ENCODE measurements at places on chromosomes 7 and 10.

GRCh38 chr7:40784176-40784575 is 649.4 kb downstream of the SUGCT start:
- no peak for DNase-seq

DNA sequence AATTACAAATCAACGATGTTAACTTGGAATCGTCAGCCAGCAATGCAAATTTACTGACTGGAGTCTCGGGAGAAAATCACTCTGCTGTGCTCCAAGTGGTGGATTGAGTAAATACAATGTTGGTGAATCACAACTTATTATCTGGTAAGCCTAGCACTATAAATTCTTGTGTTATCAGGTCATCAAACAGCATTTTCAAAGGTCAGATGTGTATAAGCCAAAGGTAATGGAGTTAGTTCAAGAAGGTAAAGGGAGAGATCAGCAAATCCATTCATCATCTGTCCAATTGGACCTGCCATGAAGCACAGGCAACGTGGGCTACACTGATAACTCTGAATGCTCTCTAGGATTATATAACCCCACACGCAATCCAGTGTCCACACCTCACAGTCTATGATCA is 13.9 kb downstream of the CUBN start:
- DNase-seq = no peak

DNA sequence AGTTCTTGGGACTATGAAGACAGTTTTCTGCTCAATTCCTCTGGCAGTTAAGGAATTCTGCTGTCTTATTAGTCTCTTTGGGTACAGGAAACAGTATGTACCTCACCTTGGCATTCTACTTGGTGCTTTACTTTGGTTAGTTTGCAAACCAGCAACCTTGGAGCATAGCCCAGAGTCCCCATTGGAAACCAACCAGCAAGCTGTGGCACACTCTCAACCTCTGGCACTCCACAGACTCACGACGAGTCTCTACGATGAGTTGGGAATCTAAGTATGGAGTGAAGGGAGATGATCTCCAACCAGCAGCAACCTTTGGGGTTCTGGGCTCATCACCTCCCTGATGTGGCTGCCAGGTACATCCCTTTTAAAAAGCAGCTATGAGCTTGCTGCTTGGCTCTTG is 43.8 kb downstream of the TPK1 start:
- no peak for DNase-seq

- no peak for DNase-seq
Measured at GRCh38 chr7:29274146-29275017, 79.8 kb downstream of the CHN2 start.

GRCh38 chr10:68871105-68871711 is 29.9 kb upstream of the DDX50 start:
- DNase-seq = peak; percentile 1

DNA sequence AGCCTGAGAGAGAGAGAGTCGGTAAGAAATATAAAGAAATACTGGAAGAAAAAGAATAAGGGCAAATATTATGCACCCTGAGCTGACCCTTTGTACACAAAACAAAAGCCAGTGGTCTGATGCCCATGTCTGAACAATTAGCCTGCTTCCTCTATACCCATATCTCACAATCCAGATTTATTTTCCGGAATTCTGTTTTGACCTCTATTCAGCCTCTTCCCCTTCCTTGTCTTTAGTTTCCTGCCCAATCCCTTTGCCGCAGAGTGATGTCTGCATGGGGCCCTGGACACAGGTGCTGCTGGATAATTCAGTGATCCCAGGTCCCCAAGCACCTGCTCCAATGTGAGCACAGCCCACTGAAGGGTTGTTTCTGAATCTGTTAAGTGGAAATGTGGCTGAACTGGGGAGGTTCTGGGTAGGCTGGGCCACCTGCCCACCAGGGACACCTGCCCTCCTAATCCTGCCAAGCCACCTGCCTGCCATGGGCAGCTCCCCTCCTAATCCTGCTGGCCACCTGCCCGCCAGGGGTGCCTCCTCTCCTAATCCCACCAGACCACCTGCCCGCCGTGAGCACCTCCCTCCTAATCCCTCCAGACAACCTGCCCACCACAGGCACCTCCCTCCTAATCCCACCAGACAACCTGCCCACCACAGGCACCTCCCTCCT is 23.0 kb downstream of the ADGRA1 start:
- no peak for DNase-seq

DNA sequence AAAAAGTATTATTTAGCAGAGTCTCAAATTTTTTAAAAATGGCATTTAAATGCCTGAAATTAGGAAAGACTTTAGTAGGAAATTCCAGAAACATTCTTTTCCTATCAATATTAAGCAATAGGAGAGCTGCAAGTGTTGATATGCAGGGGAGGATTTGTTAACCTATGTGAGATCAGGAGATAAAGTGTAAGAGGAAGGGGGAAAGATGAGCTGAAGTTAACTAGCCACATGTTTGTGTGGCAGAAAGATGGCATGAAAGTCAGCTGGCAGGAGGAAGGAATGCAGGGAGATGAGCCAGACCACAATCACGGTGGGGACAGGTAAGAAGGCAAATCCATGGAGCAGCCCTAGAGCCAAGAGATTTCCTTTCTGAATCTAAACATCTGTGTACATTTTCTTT is 303.6 kb downstream of the MAGI2 start:
- DNase-seq = no peak

DNA sequence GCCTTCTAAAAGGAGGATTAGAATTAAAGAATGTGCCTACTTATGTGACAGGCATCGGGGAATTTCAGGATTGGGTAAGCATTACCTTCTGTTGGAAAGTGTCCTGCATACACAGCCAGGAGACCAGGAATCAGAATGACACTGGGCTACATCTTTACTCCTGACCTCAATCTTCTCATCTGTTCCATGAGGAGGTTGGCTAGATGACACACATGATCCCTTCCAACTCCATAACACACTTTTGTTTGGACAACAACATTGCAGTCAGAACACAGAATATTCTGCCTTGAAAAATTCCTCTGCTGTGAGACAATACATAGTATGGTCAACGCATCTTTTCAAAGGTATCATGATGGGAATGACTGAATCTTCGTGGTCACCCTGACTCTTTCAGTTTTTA is 1281.2 kb upstream of the SORCS1 start:
- DNase-seq = no peak

DNA sequence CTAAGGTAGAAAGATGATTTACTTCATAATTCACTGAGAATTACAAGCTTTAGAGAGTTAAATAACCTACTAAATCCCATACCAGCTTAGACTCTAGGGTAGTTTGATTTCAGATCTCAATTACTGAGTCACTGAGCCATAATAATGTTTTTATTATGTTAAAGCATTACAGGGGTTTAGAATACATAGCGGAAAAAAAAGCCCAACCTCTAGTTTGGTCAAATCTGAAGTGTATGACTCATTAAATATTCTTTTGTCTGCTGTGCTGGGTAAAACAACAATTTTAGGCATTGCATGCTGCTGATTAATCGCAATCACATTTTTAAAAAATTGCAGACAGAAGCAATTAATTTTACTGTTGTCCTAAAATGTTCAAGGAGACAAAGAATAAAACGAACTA is 48.5 kb downstream of the MALRD1 start:
- DNase-seq = no peak

DNA sequence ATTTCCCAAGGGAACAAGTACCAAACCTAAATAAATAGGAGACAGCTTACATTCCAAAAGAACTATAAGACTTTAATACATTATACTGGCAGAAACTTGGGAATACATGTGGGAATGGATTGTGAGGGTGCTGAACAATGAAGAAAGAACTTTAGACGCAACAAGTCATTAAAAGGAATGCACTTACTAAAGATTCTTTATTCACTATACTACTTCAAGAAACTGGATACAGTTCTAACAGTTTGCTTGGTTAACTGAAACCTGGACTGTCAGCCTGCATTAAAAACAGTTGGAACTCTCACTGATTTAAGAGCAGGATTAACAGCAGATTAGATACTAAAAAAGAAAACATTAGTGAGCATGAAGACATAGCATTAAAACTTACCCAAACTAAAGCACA is 12.0 kb downstream of the CACUL1 start:
- DNase-seq = no peak

DNA sequence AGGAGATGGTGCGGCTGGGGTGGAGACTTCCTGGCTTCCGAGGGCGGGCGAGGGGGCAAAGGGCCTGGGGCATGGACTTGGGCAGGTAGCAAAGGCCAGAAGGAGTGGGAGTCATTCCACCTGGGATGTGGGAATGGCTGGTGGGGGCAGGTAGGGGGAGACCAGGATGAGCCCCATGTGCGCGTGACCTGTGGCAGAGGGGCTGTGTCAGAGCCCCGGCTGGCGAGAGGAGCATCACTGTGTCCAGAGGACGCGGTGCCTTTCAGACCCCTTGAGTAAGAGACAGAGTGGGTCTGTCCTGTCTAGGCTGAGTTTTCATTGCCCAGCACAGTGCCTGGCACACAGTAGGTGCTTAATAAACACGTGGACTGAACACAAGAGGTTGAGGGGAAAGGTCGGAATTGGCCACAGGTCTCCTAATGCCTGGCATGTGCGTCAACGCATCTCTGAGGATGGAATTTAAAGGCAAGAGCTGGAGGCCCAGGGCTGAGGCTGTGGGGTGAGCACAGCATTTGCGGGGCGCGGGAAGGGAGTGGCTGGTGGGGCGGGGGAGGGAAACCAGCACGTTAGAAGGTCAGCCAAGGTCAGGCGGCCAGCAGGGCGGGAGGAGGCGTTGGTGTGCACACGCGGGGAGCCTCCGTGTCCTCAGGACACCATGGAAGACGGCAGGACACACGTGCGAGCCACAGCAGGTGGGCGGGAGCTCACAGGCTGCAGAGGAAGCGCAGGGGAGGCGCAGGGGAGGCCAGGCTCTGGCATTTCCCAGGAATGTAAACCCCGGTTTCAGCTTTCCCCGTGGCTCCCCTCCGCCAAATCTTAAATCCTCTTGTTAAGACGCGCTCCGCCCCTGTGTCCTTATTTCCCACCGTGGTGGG is 51.8 kb downstream of the CUX1 start:
- no peak for DNase-seq

DNA sequence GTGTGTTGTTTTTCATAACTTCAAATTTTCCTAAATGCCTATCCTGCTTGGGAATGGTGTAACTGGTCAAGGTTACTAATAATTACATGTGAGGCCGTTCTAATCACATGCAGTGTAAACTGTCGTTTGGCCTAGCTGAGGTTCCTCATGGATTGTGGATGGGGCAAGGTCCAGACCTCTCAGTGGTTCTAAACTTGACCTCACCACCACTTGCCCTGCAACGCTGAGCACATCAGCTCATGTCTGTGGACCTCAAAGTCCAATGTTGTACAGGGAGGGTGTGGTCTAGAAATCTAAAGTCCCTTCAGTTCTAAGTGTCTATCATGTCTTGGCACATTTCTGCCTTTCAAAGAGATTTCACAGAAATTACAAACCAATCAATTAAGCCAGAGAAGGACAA is 15.6 kb downstream of the RBP3 start:
- DNase-seq = no peak

- no peak for DNase-seq
Measured at GRCh38 chr10:121734589-121735045, 136.4 kb upstream of the FGFR2 start.

DNA sequence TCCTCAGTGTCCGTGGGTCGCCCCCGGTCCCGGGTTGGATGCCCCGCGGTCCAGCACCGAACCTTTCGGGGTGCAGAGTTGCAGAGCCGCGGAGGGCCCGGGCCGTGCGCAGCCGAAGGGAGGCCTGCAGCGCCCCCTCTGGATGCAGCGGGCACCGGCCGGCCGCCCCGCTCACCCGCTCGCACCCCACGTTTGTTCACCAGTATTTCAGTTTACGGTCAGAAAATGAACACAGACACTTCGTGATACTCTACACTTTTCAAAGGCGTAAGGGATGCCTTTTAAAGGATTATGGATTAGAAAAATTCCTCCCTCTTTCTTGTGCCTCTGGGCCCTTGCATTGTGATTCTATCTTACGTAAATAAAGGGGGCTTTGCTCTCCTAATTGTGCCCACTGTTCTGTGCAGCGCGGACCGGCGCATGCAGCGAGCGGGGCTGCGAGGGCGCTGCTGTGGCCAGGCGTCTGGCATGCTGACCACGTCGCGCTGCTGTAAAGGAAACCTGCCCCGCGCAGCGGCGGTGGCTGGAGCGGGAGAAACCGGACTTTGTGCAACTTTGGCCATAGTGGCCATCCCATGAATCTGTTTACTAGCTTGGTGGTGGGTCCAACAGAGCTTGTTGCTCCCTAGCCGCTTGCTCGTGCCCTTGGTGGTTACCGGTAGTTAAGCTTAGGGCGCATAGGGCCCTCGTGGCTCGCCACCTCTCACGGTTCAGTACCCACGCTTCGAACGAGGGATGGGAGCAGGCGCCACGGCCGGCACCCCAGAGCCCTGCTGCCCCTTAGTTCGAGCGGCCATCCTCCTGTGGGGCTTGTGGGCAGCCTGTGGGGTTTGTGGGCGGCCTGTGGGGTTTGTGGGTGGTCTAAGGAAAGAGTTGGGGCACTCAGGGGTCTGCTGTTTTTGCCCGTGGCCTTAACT is 739 bp upstream of the MEST start:
- no peak for DNase-seq

DNA sequence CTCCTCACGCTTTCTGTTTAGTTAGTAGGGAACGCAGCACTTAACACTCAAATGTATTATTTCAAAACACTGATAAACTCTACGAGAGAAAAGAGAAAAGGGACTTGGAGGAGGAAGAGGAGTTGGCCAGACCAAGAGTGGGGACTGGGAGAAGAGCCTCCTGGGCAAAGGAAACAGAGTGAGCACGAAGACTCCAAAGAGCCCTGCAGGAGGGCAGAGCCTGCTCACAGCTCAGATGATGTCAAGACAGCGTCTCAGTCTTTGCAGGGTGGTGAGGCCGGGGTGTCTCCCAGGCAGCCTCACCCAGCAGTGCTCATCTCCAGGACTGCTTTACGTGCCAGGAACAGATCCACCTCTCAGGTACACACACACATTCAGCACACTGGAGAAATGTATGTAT is 41.2 kb downstream of the CYTH3 start:
- no peak for DNase-seq

- no peak for DNase-seq
Measured at GRCh38 chr7:16836481-16836880, 31.7 kb upstream of the AGR2 start.

- no peak for DNase-seq
Measured at GRCh38 chr10:15789793-15790525, 70.2 kb upstream of the ITGA8 start.

GRCh38 chr7:44048031-44048795 is 3.7 kb downstream of the DBNL start:
- DNase-seq = no peak

DNA sequence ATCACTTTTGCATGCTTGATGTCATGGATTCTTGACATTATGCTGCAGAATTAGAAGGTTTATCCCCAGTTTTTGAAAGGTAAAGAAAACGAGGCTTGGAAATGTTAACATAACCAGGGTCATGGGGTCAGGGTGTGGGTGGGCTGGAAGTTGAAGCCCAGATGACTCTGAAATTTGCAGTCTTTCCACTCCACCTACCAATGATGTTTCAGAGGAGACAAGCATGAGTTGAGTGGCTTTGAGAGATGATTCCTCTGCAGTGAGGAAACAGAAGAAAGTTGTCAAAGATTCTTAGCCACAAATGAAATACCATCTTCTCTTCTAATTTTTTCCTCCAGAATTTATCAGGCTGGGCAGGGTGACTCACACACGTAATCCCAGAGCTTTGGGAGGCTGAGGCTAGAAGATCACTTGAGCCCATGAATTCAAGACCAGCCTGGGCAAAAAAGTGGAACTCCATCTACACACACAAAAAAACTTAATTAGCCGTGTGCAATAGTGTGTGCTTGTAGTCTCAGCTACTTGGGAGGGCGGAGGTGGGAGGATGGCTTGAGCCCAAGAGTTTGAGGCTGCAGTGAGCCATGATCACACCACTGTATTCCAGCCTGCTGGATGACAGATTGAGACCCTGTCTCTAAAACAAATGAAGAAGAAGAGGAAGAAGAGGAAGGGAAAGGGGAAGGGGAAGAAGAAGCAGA is 239.1 kb upstream of the AUTS2 start:
- DNase-seq = no peak
